ENCODE measurements at places on chromosomes 6 and 20.
A peak's percentile ranks its signal among the peaks of the same experiment; 100 is the strongest.

DNA sequence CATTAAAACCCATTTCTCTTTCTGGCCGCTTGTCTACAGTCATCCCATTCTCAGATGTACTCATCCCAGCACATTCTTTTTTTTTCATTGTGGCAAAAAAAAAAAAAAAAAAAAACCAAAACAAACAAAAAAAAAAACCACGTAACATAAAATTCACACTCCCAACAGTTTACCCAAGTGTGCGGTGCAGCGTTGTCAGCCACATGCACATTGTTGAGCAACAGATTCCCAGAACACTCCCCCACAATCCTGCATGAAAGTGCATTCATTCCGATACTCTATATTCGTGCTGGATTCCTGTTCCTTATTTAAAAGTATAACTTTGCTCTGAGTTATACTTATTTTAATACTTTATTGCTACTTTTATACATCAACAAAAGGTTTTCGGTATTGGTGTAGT, 96.0 kb downstream of the SASH1 start:
- DNase-seq: no peak

- DNase-seq: no peak
Observed at GRCh38 chr6:43521836-43522235, 4.9 kb downstream of the POLR1C start.

DNA sequence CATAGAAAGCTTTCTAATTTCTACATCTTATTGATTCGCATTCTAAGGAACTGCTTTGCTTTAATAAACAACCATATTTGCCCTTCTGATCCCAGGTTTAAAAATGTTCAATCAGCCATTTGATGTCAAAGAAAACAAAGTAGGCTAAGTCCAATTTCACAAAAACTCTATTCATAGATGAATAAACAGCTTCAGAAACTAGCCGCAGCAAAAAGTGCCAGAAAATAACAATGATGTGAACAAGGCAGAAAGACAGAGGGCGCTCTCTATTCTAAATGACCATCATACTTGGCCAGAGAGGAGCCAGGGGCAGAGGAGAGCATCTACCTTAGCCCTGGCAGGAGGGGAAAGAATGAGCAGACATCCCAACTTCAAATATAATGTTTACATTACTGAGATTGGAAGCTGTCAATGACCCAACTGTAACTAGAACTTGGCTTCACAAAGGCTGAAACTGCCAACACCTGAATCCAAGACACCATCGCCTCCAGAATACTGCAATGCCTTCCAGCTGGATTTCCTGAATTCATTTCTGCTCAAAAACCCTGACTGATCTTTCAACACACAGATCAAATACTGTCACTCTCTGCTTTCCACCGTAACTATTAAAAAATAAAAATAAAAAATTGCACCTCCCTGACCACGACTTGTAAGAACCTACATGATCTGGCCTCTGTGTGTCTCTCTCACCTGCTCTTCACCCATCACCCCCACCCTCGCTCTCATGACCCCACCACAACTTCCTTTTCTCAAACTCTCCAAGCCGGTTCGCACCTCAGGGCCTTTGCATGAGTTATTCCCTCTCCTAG, 9.5 kb downstream of the CNKSR3 start:
- no peak for DNase-seq

DNA sequence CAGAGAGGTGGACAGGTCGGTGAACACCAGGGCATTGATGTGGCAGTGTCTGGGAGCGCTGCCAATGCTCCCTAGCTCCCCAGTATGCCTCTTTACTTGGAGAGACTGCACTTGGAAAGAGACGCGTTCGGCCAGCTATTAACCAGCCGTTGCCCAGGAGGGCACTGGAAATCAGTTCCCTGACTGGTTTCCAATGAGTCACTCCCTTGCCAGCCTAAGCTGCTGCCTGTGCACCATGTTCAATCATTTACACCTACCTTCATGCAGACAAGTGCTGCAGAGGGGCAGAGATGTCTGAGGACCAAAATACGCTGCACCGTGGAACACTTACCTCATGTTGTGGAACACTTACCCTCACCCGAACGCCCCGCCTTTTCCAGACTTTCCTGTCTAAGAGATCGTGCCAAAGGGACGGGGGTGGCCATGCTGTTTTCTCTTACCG, 151.6 kb downstream of the SOBP start:
- DNase-seq: peak; percentile 39

DNA sequence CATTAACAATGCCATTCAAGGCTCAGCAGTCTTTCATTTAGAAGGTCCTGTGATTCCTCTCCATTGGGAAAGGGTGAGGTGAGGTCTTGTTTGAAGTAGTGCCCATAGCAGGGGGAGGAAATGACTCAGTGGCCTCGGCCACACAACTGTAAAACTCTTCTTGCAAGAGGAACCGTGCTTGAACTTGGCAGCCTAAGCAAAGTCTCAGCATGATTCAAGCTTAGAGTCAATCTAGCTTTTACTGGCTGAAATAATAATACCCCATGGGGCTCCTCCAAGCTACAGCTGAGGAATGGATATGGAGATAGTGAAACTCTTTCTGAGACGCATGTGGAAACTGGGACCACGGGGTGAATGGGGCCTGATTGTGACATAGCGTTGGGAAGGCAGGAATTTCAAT, 428.2 kb downstream of the BMP2 start:
- DNase-seq: no peak

DNA sequence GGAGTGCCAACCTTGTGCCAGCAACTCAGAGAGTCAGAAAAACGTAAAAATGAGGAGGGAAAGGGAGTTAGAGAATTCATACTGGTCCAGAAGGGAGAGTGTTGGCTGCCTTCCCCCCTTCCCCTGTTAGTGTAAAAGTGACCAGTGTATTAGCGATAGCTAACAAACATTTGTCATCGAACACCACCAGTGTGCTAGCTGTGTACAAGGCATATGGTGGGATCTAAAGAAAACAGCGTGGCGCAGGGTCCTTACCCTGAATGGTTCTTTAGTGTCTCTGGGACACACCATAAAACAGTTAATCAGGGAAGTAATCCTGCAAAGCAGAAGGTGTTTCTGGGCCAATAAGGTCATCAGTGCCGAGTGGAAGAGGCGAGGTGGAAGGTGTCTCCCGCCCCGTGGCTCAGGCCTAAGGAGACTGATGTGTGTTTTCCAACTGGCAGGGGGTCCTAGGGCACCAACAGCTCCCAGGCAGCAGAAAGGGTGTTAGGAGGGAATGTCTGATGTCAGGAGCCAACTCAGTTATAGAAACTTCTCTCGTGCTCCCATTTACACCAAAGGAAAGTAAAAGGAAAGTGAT, 91.9 kb downstream of the TCP11 start:
- DNase-seq: no peak

- no peak for DNase-seq
Observed at GRCh38 chr20:33704197-33704924, 15.7 kb downstream of the PXMP4 start.

DNA sequence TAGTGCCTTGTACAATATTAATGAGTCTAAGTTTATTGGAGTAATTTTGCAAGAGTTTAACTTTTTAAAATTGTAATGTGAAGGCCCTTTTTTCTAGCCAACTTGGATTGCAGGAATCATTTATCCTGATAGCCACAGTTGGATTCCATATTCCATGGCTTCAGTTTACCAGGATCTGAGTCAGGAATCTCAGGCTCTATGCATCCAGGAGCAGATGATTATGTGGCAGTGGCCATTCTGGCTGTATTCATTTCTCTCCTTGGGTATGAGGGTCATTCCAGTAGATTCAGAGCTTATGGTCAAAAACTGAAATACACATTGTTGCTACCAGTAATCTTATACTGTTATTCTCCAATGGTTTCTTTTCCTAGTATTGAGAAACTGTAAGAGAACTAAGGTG, 2.9 kb downstream of the AIG1 start:
- DNase-seq: no peak

DNA sequence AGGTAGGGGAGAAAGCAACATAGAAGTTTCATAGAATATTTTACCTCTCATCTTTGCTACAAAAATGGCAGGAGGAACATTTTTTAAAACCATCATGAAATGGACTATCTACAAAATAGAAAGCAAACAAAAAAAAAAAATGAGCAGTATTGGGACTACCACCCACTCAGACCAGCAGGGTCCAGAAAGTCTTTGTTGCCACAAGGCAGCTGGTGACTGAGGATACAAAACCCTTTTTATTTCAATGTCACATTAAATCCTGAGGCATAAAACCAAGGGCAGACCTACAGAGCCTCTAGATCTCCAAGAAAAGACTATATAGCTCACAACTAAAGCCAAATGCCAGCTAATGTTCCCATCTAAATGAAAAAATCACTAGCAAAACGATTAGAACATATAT, 282.2 kb downstream of the PTPRK start:
- DNase-seq: no peak

GRCh38 chr6:11389977-11390376, 147.6 kb upstream of the TMEM170B start:
- no peak for DNase-seq

Data from posterior cingulate gyrus (tissue), 11 donors.